ENCODE measurements at places on chromosomes 5 and 9.

DNA sequence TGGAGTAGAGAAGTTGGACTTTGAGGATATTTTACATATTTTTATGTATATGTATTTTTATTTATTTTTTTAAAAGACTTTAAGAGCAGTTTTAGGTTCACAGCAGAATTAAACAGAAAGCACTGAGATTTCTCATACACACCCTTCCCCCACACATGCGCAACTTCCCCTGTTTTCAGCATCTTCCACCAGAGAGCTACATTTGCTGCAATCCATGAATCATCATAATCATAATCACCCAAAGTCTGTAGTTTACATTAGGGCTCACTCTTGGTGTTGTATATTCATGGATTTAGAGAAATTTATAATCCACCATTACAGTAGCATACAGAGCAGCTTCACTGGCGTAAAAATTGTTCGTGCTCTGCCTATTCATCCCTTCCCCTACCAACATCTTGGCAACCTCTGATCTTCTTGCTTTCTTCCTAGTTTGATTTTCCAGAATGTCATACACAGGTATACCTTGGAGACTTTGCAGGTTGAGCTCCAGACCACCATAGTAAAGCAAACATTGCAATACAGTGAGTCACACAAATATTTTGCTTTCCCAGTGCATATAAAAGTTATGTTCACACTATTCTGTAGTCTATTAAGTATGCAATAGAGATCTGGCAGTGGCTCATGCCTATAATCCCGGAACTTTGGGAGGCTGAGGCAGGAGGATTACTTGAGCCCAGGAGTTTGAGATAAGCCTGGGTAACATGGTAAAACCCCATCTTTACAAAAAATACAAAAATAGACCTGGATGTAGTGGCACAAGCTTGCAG lies 9.6 kb upstream of the CCDC171 start:
- no peak for DNase-seq

- DNase-seq = no peak
These were observed 182.4 kb downstream of the IRX1 start for GRCh38 chr5:3778000-3778550.

GRCh38 chr5:143613329-143613728 lies 198.6 kb upstream of the HMHB1 start:
- no peak for DNase-seq

DNA sequence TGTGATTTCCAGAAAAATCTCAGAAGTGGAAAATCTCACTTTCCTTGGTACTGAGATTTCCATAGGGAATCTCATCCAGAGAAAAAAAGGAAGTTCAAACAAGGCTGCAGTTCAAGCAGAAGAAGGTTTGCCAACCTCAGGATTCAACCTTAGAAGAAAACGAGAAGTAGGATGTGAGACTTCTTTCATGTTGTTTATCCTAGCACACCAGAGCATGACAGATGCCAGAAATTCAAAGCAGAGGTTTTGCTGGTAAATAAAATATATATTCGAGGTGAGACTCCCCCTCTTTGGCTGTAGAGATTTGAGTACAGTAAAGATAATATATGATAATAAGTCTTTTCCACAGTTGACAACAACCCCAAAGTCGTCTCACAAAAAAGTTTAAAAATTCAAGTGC lies 116.9 kb upstream of the SMC2 start:
- no peak for DNase-seq

GRCh38 chr5:131792896-131793295 lies 3.9 kb downstream of the FNIP1 start:
- DNase-seq = no peak

DNA sequence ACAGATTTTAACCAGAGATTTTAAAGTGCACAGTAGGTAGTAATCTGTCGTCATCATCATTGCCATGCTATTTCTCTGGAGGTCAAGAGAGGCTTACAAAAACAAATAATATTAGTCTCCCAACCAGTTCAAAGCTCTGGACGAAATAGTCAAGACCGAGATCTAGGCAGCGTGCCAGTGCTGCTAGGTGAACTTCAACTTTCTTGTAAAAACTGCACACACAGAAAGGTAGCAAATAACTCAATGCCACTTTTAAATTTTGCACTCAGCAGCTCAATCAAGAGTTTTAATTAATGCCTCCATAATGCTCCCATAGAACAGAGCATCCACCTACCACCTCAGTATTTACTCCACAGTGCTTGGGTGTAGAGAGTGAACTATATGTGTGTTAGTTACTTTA lies 656.8 kb downstream of the IRX1 start:
- DNase-seq = no peak

DNA sequence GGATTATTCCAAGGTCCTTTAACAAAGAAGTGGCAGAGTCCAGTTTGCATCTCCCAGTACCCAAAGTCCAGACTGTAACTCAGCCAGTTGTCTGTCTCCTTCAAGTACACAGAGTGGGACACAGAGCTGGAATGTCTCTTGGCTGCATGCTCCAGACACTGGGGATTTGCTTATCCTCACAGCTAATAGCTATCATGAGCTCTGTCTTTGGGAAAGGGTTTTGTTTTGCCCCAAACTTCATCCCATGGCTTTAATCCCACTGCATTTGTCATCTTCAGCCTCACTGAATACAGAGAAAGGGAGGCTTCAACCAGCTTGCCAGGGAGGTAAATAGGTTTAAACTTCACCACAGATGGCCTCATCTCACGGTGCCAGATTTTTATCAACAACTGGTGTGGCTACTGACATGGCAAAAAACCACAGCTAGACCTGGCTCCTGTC lies 412.2 kb upstream of the SLC24A2 start:
- no peak for DNase-seq

DNA sequence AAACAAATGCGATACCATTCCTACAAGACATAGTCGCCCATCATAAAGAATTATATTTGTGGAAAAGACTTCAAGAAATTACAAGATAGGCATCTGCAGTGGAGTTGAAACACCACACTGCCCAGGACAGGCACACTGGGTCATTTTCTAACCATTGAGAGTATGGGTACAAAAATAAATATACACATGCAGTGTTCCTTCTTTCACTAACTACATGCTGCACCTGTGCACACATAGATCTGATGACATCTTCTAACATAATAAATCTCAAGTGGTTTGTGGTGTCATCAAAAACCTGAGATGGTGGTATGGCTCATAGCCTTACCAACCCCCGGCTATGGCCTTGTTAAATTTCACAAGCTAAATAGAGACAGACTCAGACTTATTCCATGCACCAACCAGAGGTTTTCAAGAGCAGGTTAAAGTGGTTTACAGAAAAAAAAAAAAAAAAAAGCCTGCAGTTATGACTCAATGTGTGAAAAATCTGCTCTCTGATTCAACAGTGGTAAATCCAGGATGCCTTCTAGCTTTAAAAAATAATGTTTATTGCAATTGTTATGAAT lies 12.4 kb upstream of the NFIB start:
- no peak for DNase-seq

DNA sequence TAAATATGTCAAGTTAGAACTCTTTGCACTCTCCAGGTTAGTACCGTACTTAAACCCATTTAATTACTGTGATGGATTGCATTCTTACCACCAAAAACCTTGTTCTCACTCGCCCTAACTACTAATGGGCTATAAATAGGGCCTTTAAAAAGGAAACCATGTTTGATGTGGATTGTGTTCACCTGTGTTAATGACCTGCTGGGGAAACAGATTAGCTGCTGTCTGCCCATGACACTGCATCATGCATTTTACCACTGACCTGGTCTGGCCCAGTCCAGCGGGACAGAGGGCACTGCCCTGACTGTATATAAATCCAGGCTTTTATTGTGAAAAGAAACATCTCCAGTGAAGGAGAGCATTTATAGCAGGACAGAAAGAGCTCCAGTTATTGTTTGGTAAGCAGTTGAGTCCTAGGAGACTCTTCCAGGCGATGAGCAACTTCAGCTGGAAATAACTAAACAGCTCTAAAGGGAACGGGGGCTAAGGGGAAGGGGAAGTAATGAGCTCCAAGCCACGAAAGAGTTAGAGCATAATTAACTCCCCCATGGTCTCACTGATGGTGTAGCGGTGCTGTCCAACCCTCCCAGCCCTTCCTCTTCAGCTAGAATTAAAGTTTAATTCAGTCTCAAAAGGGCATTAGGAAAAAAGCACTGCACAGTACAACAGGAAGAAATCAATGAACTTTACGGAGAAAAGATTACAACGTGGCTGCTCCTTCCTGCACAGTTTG lies 303.1 kb downstream of the ENC1 start:
- no peak for DNase-seq

DNA sequence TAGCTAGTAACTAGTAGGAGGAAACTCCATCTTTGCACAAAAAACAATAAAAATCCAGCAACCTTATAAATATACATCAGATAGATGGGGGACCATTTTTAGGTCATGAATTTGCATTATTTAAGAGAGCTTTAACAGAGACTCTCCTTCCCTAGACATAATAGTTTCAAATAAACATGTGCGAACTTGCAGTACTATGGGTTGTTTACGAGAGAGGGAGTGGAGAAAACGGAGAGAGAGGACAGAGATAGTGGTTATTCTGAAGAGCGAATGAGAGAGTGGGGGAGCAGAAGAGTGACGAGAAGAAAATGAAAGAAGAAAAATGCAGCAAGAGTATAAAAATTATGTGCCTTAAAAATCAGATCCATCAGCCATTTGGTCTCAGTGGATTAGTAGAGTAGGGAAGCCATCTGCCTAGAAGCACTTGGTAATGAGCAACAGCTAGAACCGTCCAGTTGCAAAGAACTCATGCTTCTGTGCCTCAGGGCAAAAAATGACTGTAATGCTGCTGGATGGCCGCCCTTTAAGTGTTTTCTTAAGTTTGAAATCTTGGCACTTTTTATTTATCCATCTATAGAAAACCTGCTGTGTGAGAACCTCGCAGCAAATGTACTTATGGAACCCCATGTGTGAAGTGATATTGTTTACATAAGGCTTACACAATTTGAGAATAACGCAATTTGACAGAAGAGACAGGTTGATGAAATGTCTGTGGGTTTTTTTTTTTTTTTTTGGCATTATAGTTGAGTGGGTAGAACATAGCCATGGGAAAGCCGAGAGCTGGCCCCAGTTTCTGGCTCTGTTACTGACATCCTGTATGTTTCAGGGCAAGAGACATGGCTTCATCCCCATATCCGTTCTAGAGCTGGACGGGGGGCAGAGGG lies 95.6 kb upstream of the ZNF608 start:
- no peak for DNase-seq

- DNase-seq = no peak
These were observed 546.2 kb downstream of the DMRTA1 start for GRCh38 chr9:22992780-22993179.

DNA sequence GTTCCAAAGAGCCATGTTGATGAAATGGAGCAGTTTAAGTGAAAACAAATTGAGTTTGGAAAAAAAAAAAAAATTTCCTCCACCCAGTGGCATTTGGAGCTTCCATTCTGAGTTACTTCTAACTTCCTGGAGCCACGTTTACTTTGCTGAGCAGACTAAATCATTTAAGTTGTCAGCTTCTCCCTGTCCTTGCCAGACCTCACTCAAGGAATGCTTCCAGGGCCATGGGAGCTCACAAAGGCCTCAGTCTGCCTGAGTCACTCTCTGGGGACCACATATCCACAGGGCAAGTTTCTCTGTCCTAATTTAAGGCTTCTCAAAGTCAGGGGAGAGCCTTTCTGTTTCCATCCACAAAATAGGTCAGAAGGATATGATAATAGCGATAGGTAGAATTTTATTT lies 210.3 kb upstream of the TNC start:
- DNase-seq = no peak

- DNase-seq = no peak
These were observed 775.6 kb upstream of the ACO1 start for GRCh38 chr9:31608881-31609280.

DNA sequence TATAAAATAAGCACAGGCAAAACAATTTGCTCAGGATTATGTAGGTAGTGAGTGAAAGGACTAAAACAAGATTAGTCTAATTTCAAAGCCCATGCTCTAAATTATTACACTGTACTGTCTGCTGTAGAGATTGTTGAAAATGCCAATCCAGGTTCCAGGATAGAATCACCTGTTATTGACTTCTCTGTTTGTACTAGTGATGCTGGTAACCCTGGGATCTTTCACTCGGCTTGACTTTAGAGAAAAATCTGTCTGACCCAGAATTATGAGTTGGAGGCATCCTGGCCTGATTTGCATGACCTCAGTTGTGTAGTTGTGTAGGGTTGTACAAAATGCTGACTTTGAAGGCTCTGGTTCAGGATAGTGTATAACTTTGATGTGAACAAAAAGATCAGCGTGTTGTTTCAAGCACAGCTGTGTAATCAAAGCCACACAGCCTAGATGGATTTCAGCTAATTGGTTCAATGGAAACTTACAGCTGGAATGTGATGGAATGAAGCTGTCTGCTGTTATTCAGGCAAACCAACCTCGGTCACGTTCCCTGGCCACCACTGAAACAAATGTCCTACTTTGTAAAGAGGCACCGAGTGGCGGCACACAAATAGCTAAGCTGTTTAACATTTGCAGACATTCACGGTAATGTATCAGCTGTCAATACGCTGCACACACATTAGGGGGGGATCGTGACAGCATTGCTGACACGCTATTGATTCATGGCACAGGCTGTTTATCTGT lies 340.3 kb downstream of the KCTD16 start:
- no peak for DNase-seq

DNA sequence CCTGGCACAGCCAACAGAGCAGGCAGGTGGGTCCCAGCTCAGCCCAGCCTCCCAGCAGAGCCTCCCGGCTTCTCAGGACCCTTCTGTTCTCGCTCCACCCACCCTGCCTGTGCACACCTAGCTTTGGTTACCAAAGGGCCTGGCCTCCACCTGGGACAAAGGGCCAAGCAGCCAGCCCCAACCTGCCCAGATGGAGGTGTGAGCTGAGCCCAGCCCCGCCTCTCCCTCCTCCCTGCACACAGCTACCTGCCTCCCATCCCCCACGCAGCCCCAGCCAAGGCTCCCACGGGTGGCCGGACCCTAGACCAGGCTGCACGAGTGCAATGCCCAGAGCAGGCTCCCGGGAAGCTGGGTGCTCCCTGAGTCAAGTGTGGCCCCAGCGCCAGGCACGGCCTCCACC lies 5.6 kb downstream of the TPRN start:
- DNase-seq = no peak

GRCh38 chr5:55303238-55303690 lies 4.2 kb downstream of the DHX29 start:
- no peak for DNase-seq

GRCh38 chr9:120242116-120242811 lies 337.7 kb downstream of the CDK5RAP2 start:
- no peak for DNase-seq

DNA sequence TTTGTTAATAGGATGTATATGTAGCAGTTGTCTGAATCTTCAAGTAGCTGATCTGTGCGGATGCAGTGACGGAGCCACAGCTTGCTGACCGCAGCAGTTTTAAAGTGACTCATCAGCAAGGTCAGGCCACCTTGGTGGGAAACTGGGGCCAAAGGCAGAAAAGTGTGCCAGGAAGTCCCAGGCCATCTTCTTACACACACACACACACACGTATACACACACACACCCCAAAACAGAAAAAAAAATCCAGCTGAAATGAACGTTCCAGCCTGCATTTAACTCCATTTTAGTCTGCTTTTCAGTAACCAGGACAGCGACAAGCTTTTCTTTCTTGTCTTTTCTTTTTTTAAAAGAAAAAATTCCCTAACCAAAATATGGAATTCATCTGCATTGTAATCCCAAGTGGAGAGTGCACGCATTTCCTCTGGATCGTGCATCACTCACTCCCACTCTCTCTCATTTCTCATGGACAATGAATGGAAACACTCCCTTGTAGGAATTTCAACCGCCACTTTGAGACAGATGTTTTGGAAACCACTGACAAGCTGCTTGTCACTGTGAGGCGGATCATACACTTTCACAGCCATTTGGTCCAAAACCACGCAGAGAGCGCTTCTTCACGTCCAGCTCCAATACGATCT lies 103.9 kb downstream of the LHFPL2 start:
- no peak for DNase-seq
